Karpas-422 (cell line): ENCODE measurements at places on chromosomes 16 and 17. TPM values are rescaled to one million over a fixed set of nuclear protein-coding genes. Genes with fewer than 3 reads are reported as not detected.

DNA sequence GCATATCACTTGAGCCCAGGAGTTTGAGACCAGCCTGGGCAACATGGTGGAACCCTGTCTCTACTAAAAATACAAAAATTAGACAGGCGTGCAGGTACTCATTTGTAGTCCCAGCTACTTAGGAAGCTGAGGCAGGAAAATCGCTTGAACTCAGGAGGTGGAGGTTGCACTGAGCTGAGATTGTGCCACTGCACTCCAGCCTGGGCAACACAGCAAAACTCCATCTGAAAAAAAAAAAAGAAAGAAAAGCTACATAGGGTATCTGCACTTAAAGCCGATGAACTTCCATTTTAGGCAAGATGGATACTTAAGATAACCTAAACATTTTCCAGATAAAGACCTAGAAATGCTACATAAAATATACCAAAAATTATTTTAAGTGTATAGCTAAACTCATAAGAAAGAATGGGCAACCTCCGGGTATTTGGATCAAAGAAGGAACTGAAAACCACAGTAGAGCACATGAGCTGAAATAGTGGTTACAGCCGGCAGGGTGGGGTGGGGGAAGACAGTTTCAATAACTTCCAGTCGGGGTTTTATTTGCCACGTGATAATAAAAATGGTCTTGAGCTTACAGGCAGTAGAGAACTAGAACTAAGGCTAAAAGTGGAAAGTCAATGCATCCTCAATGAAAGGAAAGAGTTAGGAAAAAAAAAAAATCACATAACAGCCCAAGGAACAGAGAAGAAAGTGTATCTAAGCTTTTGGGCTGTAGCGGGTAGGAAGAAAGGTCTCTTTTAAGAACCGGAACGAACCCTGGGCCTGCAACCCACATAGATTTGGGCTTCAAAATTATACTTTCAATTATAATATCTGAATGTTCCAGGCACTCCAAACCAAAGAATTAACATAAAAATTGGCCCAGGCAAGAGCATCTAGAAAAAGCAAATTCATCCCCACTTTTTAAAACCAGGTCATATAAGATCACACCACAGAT, 53.1 kb downstream of the CFDP1 start:
- peak overlapping the region; percentile 5 for H3K4me3 ChIP-seq
- peak overlapping the region; percentile 72 for H3K27ac ChIP-seq

GRCh38 chr17:59829217-59830006, 63.3 kb downstream of the TUBD1 start:
- peaks cover 84% of the 10 kb centered on the region for H3K4me1 ChIP-seq
- H3K27ac ChIP-seq = peak overlapping the region; percentile 81
- DNase-seq = peak; percentile 94
- no peaks in the 10 kb centered on the region for H3K36me3 ChIP-seq
- no peaks in the 10 kb centered on the region for H3K27me3 ChIP-seq
- H3K4me3 ChIP-seq = peak overlapping the region; percentile 55

DNA sequence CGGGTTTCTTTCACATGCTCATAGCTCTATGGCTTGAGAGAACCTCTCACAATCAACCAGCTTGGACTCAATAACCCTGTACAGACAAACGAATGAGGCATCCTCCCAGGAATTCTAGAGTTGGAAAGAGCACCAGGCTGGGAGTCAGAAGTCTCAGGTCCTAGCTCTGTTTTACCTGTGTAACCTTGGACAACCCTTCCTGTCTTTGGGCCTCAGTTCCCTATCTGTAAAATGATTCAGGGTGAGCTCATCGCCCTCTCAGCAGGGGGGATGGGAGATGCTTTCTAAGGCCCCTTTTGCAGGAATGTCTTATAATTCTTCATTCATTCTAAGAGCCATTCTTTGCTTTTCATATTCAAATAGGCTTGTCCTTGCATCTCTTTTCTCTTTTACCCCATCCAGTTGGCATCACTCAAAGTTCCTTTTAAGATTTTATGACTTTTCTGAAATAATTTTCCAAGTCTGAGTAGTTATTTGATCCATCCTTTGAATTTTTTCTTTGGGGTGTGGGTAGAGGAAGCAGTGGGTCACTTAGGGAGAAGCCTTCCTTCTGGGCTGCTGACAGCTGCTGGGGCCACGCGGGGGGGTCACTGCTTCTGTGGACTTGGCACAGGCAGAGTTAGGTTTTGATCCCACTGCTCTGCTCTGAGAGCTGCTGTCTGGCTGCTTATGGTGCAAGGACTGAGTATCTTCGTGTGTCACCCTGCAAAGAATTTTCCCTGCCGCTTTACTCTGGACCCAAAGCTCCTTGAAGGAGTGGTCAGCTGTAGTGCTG, 102.7 kb downstream of the UTP18 start:
- DNase-seq = no peak
- no peaks in the 10 kb centered on the region for H3K4me1 ChIP-seq
- no peaks in the 10 kb centered on the region for H3K27me3 ChIP-seq
- H3K36me3 ChIP-seq = no peaks in the 10 kb centered on the region
- H3K4me3 ChIP-seq = no peak overlapping the region

DNA sequence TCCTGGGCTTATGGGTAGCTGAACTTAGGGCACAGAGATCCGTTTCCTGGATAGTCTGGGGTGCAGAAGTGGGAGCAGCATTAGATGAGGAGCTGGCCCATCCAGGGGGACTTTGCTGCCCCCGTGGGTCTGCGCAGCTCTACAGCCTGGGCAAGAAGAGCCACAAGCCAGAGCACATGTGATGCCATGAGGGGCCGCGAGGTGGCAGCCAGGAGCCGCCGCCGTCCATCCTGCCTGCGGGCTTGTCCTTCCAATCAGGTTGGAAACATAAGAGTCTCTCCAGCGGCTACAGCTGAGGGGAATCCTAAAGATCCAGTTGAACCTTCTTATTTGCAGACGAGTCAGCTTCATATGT, 21.9 kb downstream of the C1QTNF1 start:
- DNase-seq = peak; percentile 79
- H3K36me3 ChIP-seq = no peaks in the 10 kb centered on the region
- H3K4me1 ChIP-seq = peaks cover 2% of the 10 kb centered on the region; the same call in 1 of the 2 replicates
- H3K27me3 ChIP-seq = no peaks in the 10 kb centered on the region
- H3K27ac ChIP-seq = no peak overlapping the region

The NUDT7 gene
- 32.7 and 61.3 TPM in 2 replicates for total RNA-seq

The TMEM98 gene
- total RNA-seq = not detected in 2 replicates
